ENCODE measurements at places on chromosomes 16 and 17.

DNA sequence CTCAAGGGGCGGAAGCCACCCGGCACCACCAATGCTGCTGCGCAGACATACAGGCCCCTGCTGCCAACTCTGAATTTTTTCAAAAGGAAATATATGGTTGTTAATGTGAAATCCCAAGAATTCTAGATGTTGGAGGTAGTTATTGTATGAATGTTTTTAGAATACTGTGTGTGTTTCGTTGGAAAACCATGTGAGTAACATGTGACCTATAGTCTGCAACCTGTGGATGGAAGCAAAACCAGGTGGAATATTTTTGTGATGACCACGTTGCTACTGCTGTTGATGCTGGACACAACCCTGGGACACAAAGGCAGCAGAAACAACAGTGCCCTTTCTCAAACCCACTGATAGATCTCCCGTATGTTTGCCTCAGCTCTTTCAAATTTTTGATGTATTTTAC is 376.3 kb upstream of the SALL1 start:
- no peak overlapping the region for H3K27ac ChIP-seq
- H3K4me1 ChIP-seq = no peaks in the 10 kb centered on the region
- H3K4me3 ChIP-seq = no peak overlapping the region
- no peaks in the 10 kb centered on the region for H3K27me3 ChIP-seq
- no peaks in the 10 kb centered on the region for H3K36me3 ChIP-seq
- DNase-seq = no peak

GRCh38 chr17:83203472-83204221 is 124.2 kb downstream of the METRNL start:
- H3K4me3 ChIP-seq = no peak overlapping the region
- no peaks in the 10 kb centered on the region for H3K27me3 ChIP-seq
- no peak for DNase-seq
- no peak overlapping the region for H3K27ac ChIP-seq
- no peaks in the 10 kb centered on the region for H3K36me3 ChIP-seq

GRCh38 chr17:20053361-20053964 is 44.3 kb downstream of the SPECC1 start:
- H3K36me3 ChIP-seq = no peaks in the 10 kb centered on the region
- no peaks in the 10 kb centered on the region for H3K27me3 ChIP-seq
- H3K4me3 ChIP-seq = no peak overlapping the region
- H3K27ac ChIP-seq = no peak overlapping the region
- DNase-seq = no peak

DNA sequence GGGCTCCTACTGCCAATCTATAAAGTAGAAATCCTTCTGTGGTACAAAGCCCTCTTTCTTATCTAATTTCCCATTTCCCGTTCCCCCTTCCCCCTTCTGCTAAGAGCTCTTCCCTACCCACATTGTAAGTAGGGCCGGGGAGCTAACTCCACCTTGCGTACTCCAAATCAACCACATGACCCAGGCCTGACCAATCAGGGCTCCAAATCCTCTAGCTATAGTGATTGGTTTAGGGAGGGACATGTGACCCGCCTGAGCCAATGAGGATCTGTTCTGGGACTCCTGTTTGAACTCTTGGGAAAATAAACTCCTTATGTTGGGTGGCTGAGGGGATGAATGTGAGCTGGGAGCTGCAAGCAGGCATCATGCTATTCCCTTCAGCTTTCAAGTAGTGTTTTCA is 40.9 kb upstream of the MEOX1 start:
- H3K27ac ChIP-seq = no peak overlapping the region
- no peaks in the 10 kb centered on the region for H3K36me3 ChIP-seq
- H3K4me3 ChIP-seq = no peak overlapping the region
- peak; percentile 29 for DNase-seq
- H3K4me1 ChIP-seq = peaks cover 10% of the 10 kb centered on the region

DNA sequence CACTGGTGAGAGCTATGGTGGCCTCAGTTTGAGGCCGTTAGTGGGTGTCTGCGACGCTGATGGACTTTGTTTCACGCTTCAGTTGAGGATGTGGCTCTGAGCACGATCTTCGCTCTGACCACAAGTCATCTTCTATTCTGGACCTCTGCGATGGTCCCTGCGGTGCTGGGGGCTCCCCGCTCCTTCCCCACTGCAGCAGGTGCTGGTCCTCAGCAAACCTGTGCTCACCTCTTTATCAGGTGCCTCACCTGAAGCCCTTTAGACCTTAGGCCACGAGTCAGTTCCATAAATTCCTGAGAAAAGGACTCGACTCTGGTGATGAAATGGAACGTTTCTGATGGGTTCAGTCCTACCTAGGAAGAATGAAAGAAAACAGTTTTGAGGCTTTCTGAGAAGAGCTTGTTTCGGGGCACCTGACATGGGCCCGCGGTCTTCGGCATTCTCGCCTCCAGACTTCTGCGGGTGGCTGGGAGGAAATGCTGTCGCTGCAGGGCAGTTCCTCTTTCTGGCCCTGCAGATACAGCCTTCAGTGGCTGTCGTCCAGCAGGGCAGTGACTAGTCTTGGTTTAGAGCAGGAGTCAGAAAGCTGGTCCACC is 4.7 kb downstream of the KCTD5 start:
- H3K4me3 ChIP-seq = peak overlapping the region; percentile 12
- peaks cover 34% of the 10 kb centered on the region for H3K4me1 ChIP-seq
- H3K27ac ChIP-seq = peak overlapping the region; percentile 28
- no peak for DNase-seq
- no peaks in the 10 kb centered on the region for H3K27me3 ChIP-seq
- peaks cover 22% of the 10 kb centered on the region for H3K36me3 ChIP-seq

GRCh38 chr17:69326377-69327059 is 415 bp downstream of the ABCA5 start:
- H3K4me3 ChIP-seq = peak overlapping the region; percentile 77
- no peaks in the 10 kb centered on the region for H3K36me3 ChIP-seq
- peaks cover 19% of the 10 kb centered on the region for H3K4me1 ChIP-seq
- H3K27ac ChIP-seq = peak overlapping the region; percentile 78
- no peak for DNase-seq

DNA sequence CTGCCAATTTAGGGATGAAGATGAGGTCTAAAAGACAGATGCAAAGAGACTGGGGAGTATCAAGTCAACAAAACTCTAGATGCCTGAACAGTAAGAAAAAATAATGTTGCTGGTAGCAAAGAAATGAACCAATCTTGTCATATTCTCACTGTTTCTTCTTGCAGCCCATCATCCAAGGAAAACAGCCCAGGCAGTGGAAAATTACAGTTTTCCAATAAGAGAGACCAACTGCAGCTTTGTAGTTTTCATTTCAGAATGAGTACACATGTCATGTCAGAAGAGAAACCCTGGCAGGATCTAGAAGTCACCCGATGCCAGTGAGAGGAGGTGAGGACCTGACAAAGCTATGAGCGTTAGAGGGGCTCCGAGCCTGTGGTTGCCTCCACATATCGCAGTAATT is 500.4 kb upstream of the PSMD7 start:
- H3K4me1 ChIP-seq = no peaks in the 10 kb centered on the region
- no peak for DNase-seq
- no peaks in the 10 kb centered on the region for H3K27me3 ChIP-seq
- no peak overlapping the region for H3K4me3 ChIP-seq
- H3K36me3 ChIP-seq = no peaks in the 10 kb centered on the region
- H3K27ac ChIP-seq = no peak overlapping the region

DNA sequence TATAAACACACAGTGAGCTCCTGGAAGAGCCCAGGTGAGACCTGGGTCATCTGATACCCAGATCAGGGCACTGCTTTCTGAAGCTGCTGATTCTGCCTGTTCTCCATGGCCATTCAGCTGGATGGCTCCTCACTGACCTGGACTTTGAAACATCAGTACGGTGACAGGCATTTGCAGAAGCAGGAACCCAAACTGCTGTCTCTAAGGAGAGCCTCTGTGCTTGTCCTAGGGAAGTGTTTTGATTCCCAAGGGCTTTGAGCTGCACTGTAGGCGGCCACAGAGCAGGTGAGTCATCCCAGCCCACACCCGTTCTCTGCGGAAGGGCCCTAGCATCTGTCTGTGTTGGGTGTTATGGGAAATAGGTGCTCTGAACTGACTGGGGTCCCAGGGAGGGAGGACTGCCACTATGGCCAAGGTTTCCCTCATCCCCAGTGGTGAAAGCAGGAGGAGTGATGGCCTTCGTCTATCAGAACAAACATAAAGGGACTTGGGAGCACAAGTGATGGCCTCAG is 60.7 kb upstream of the ADCY9 start:
- H3K27me3 ChIP-seq = no peaks in the 10 kb centered on the region
- no peak for DNase-seq
- no peak overlapping the region for H3K4me3 ChIP-seq
- H3K4me1 ChIP-seq = no peaks in the 10 kb centered on the region
- no peak overlapping the region for H3K27ac ChIP-seq
- no peaks in the 10 kb centered on the region for H3K36me3 ChIP-seq

- DNase-seq = no peak
- H3K36me3 ChIP-seq = no peaks in the 10 kb centered on the region
- H3K27me3 ChIP-seq = no peaks in the 10 kb centered on the region
- H3K27ac ChIP-seq = no peak overlapping the region
Measured at GRCh38 chr16:49564496-49565229, 191.1 kb downstream of the C16orf78 start.

DNA sequence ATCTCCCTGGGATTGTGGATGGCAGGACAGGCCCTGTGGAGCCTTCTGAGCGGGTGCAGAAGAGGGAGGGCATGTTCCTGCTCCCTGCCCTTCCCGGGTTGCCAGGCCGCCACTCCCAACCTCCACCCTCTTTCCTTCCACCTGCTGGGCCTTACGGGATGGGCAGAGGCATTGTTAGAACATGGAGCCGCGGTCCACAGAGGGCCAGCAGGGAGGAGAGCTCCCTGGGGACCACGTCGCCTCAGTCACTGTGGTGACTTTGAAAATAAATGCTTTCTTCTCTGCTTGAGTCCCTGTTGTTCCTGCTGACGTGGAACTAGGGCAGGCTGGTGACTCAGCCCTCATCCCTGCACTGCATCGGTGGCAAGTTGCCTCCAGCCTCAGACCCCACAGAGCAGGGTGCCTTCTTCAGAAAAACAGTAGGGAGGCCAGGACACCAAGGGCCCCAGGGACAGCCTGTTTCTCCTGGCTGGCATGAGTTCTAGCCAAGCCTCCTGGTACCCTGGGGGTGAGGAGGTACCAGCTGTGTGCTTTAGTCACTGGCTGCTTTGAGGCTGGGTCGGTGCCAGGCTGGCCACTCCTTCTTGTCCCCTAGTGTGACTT is 224.9 kb downstream of the SEC14L1 start:
- H3K4me3 ChIP-seq = no peak overlapping the region
- H3K27ac ChIP-seq = no peak overlapping the region

GRCh38 chr16:22641131-22641628 is 130.5 kb downstream of the NPIPB5 start:
- H3K4me3 ChIP-seq = no peak overlapping the region
- DNase-seq = no peak
- H3K4me1 ChIP-seq = no peaks in the 10 kb centered on the region
- H3K27ac ChIP-seq = no peak overlapping the region

GRCh38 chr17:74070998-74071679 is 132.3 kb upstream of the RPL38 start:
- no peak for DNase-seq
- no peaks in the 10 kb centered on the region for H3K4me1 ChIP-seq
- no peaks in the 10 kb centered on the region for H3K27me3 ChIP-seq

GRCh38 chr17:80774146-80774545 is 217.5 kb upstream of the CHMP6 start:
- peaks cover 39% of the 10 kb centered on the region for H3K4me1 ChIP-seq
- H3K4me3 ChIP-seq = no peak overlapping the region
- peak overlapping the region; percentile 46 for H3K27ac ChIP-seq
- peaks cover 21% of the 10 kb centered on the region for H3K36me3 ChIP-seq
- no peaks in the 10 kb centered on the region for H3K27me3 ChIP-seq

GRCh38 chr17:49597928-49598655 is 22.4 kb downstream of the NXPH3 start:
- DNase-seq = no peak
- H3K36me3 ChIP-seq = peaks cover 72% of the 10 kb centered on the region
- H3K4me1 ChIP-seq = no peaks in the 10 kb centered on the region
